Suppressor macrophage treated with lipopolysaccharide for 4 hours (primary cell): ENCODE measurements at places on chromosomes 13 and 19.
A peak's percentile ranks its signal among the peaks of the same experiment; 100 is the strongest.

DNA sequence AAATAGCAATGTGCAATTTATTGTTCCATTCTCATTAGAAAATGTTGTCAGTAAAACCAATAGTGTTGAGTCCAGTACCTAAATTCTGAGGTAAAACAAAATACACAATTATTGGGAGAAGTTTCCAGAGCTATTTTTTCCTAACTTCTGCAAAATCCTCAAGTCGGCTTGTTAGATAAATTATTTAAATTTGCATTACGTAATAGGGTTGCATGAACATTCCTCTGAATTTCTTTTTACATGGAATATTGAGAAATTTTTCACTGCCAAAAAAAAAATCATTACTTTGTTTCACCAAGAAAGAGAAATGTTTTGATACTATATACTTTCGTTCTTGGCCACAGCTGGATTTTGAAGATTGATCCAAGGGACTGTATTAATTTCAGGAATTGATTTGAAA, 1.5 kb downstream of the ZNF507 start:
- DNase-seq = no peak

GRCh38 chr13:109646423-109646822, 140.0 kb downstream of the IRS2 start:
- DNase-seq = no peak

DNA sequence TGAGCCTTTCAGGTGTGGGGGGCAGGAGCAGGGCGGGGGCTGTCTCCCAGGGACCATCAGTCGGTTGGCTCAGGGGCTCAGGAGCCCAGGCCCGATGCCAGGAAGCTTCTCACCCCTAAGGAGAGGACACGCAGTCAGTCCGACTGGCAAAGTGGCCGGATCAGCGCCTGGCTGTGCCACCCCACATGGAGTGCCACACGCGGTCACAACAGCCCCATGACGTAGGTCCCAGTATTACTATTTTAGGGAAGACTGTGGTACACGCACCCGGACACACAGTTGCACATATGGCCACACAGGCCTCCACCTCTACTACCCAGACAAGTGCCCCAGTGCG, 29.3 kb upstream of the GRTP1 start:
- no peak for DNase-seq

DNA sequence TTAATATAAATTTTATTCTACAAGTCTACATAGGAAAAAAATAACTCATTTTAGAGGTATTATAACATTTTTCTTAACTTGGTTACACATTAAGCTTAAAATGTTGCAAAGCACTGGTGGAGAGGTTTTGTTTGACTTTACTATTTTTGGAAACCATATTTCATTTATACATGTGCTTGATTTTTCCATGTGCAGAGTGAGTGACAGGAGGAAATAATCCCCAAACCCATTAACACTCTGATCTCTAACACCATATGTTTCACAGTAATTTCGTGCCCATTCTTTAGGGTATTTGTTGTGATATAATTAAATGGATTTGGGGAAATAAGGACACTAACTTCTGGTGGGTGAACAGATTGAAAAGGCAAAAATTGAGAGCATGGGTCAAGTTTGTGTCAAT, 2124.4 kb upstream of the PCDH20 start:
- no peak for DNase-seq

GRCh38 chr13:29713839-29714238, 118.4 kb upstream of the SLC7A1 start:
- DNase-seq = peak; percentile 24

DNA sequence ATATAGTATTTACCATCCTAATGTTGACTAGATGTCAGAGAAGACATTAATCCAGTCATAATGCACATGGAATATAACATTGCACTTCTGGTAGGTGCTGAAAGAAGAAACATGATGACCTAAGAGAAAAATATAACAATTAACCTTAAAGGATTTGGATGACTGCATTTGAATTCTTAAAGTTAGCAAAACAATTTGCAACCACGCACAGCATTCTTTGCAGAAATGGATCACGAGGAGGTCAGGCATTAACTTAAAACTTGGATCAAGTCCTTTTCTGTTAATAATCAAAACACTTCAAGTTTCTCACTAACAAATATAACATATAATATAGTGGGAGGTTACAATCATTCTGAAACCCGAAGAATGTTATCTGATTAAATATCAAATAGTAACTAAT, 525.0 kb upstream of the SLITRK6 start:
- no peak for DNase-seq

DNA sequence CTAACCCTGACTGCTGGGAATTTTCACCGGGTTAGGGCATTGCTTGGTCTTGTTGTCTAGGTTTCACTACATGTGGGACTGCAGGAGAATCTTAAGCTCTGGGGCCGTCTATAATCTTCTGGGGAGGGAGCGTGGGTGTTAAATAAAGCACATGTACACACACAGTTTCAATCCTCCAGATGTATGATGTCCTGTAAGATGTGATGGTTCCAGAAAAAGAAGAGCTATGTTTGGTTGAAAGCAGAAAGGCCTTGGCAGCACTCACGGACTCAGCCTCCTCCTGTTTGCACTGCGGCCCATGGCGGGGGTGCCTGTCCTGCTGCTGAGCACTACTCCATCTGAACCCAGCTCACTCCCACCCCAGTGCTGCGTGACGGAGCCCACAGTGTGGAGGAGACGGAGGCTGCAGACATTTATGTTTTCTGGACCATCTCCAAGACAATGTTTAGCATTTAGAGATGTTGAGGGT, 343.5 kb downstream of the TEX29 start:
- DNase-seq = no peak

DNA sequence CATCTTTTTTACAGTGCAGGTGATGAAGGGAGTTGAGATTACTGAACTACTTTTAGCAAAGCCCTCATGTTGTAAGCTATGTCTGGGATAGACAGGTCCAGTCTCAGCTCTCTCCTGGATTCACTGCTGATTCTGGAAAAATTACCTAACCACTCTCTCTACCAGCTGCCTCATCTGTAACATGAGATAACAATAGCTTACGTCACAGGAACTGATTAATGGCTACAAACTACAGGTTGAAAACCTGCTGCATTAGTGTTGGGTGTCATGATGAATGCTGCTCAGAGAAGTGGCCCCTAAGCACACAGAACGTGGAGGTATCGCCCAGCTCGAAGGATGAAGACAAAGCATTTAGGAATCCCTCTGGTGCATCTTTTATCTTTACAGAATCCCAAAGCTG, 277.8 kb downstream of the ABCC4 start:
- no peak for DNase-seq

- peak; percentile 71 for DNase-seq
These were observed 38.8 kb upstream of the ALOX5AP start for GRCh38 chr13:30696278-30697176.

GRCh38 chr13:113777311-113778260, 18.6 kb downstream of the TMEM255B start:
- no peak for DNase-seq

DNA sequence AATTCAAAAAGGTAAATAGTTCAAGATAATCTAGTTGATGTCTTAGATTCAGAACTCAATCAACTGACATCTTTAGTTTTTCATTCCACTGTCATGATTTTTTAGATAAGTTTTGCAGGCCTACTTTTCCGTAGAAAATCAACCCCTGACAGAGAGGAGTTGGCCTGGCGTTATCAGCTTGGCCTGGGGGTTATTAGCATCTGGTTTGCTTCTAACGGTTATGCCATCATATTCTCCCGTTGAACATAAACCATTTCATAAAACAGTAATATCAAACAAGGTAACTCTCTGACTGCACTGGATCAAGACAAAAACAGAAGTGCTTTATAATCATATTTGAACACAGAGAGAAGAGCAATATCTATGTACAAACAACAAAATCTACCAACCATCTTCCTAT, 130.8 kb upstream of the PCDH20 start:
- DNase-seq = no peak

GRCh38 chr19:32241932-32242710, 103.3 kb upstream of the ZNF507 start:
- no peak for DNase-seq

DNA sequence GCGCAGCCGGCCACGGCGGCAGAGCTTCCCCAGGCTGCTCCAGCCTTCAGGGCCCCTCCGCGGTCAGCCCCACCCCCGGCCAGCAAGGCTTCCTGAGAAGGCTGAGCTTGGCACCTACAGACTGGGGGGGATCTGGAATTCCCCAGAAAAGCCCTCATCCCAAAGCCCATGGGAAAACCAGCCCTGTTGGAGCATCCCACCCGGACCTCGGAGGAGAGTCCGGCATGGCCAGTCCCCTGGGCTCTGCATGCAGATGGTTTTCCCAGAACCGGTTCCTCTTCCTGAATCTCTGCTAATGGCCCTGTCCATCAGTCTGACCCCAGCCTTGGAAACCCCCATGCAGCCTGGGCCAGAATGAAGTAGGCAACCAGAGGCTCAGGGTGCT, 10.3 kb downstream of the RASA3 start:
- no peak for DNase-seq

GRCh38 chr19:15829306-15829698, 13.8 kb upstream of the OR10H1 start:
- DNase-seq = no peak

DNA sequence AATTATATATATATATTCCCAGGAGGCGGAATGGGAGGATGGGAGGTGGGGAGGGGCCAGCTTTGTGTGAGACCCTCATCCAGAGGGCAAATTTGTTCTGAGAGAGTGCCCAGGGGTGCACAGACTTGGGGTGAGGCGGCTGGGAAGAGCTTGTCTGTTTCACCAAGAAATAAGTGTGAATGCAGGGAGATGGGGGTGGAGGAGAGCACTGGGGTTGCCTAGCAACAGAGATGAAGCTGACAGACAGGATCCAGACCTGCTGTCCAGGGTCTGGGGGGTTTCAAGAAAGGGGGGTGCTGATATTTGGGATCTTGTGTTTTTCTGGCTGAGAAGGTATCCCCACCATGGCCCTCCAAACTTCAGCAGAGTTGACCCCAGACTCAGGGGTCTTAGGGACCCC, 18.6 kb upstream of the TNFAIP8L1 start:
- no peak for DNase-seq

DNA sequence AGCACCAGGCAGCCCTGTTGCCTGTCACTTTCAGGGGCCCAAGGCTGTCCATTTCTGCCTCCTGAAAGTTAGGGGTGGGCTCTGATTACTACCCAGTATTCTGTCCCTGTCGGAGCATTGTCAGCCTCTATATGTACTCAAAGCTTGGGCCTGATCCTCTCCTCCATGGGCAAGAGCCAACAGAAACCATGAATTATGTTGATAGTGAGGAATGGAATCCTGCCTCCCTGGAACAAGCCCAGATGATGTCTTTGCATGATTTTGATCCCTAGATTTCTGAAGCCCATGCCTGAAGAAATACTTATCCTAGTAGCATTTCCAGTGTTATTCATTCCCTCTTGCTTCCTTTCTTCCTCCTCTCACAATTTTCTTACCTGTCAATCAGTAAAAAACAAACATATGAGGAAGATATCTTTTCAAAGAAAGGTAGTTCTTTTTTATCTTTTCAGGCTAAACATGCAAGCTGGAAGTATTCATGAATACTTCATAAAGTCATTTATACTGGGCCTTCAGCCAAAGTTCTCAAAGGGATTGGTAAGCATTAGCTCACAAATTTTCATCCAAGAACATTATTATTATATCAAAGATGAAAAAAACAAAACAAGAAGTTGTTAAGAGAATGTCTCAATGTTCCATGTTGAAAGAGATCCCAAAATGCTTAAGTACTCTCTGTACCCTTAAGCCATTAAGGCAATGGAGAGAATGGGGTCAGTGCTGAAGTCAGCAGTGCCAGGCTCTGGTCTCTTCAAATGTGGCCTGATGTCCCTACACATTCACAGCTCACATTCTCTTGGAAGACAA, 171.7 kb downstream of the NHLRC3 start:
- DNase-seq = no peak

GRCh38 chr13:91346850-91347201, 661 bp upstream of the MIR17HG start:
- peak; percentile 5 for DNase-seq

DNA sequence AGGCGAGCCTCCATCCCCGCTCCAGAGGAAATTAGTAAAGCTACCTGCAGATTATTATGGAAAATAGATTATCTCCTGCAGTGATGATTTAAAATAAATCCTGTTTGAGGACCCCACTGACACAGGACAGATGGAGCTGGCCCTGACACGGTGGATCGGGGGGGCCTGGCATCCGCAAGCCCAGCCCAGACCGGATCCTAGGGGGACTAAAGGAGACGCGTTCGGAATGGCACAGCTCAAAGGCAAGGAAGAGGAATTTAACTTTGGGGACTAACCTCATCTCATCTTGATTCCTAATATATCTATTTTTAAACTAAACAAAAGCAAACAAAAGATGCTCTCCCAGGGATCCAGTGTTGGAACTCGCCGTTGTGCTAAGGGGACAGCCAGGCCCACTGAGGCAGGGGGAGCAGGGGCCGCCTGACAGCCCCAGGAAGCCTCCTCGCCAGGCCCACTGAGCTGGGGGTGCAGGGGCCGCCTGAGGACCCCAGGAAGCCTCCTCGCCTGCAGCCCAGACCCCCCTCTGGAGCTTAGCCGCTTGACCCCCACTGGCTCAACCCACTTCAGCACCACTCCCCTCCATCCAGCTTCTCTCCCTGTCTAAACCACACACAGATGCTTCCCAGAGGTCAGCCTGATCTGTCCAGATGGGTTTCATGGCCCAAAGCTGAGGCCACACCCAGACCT, 78.6 kb downstream of the SPACA7 start:
- DNase-seq = no peak

GRCh38 chr19:5186293-5187050, 154.1 kb downstream of the PTPRS start:
- DNase-seq = no peak

GRCh38 chr19:30943101-30943843, 406.0 kb downstream of the TSHZ3 start:
- no peak for DNase-seq

- no peak for DNase-seq
These were observed 5.3 kb downstream of the PTBP1 start for GRCh38 chr19:802498-803098.

DNA sequence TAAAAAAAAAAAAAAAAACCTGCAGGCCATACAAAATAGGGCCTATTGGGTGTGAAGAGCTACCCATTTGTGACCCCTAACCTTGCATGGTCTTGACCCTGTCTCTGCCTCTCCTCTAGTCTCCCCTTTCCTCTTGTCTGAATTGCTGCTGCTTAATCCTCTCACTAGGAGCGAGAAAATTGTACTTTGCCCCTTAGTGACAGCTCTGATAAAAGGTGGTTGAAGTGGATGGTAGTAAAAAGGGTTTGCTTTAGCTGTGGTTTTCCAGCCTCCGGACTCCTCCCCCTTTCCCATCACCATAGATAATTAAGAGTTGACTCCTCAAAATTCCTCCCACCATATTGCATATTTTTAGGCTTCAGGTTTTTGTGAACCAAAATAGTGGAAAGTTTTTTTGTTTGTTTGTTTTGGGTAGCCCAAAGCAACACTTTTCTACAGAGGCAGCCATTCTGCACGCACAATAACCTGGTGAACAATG, 23.5 kb downstream of the ACTN4 start:
- no peak for DNase-seq

DNA sequence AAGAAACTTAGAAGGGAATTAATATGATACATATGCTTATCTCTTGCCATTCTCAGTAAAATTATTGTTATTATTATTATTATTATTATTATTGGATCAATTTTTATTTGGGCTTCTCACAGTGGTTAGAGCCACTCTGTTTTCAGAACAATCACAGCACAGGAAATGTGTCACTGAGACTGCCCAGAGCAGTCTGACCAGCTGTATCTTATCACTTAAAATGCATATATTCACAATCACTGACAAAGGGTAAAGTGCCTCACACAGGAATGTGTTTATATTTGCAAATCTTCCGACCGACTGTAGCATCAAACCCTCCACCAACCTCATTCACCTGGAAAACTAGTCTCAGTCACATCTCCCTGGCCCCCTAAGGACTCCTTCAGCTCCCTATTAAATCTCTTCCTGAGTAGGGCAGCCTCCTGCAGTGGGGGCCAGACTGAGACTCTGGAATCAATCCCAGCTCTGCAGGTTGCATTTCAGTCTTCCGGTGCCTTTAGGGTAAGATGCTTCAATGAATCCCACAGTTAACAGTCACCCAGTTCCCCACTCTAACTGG, 738.3 kb upstream of the SLITRK5 start:
- DNase-seq = no peak
